Stimulated activated CD4-positive, alpha-beta T cell treated with anti-CD3 and anti-CD28 coated beads, Interleukin-15, amount 100 ng/mL, for 48 hours (primary cell): ENCODE measurements at places on chromosomes 4 and X.

DNA sequence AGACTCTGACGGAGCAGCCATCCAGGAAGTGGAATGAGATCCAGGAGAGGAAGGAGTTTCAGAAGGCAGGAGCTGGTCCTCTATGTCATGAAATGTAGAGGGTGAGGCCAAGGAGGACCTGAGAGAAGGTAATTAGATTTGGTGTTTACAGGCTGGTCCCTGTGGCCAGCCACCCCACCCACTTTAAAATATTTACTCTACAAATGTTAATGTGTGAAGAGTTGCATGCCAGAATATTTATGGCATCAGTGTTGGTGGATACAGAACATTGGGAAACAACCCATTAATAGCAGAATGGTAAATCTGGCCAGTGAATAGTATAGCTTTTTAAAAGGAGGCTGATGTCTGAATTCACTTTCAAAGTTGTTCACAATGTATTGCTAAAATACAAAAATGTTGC is 17.6 kb downstream of the TMEM164 start:
- no peak for DNase-seq

DNA sequence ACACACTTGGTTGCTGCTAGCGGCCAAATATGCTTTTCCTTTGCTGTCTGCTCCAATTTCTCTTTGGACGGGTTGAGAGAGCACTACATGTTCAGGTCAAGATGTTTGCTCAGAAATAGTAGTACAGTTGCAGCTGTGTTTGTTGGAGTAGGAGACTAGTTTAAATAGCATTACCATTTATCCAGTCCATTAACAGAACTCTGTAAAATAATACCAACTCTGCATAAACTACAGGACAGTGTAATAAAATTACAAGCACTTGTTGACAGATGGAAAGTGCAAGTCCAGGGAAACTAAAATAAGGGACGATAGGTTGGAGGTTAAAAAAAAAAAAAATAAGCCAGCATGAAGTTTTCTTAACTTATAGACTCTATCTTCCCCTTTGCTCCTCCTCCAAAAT is 20.2 kb downstream of the SLIT2 start:
- no peak for DNase-seq

DNA sequence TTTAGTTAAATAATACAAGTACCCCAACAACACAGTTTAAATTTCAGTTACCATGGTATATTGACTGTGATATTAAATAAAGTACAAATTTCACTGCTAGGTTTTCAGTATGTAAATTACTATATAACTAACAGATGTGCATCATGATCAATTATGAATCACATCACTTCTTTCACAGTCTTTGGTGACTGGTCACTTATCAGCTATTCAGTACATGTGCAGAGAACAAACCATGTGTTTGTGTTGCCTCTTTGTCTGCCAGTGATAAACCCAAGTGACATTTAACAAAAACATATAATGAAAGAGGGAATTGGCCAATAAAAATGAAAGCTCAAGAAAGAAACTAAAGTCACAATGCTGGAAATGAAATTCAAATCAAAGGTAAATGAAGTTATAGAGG is 249.3 kb downstream of the CHIC1 start:
- no peak for DNase-seq

DNA sequence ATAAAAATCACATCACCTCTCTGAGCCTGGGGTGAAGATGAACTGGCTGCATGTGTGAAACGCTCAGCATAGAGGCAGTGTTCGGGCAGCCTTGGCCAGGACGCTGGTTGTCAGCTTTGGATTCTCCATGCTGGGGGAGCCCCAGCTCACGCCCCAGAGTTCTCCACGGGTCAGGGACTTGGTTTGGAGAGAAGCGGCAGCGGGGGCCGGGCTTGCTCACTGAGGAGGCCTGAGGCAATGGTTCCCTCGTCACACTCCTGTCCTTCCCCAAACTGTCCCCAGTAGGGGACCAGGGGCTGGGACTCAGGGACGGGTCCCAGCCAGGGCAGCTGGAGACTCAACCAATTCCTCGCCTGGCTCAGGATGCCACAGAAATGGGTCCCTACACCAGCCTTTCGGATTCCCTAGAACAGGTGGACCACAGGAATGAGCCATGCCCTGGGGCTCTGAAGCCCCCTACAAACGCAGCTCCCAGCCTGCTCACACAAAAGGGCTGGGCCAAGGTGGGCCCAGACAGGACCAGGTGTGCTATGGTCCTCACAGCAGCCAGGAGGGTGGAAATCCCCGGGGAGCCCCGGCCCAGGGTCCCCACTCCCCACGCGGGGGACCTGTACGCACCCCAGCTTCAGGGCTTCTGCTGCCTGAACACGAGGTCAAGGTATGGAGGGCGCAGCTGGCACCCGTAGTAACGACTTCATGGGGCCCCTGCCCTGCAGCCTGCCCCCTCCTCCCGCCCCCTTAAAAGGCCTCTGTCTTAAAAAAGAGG is 1.4 kb downstream of the MXD4 start:
- no peak for DNase-seq

DNA sequence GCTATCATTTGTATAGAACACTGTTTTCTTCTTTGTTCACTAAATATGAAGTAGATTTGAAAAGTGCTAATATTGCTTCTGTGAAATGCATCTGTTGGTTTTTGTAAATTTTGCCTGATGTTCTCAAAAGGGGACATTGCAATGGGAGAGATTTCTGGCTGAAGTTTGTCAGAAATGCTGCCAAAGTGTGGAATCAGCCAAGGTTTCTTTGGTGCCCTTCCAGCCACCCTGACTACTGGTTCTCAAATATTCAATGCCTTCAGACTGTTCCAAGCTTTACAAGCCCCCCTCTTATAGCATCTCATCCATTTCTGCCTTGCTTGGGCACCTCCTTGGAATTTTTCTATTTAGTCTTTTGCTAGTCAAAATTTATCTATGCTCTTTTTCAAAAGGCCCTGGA is 60.6 kb upstream of the TMLHE start:
- DNase-seq = no peak

DNA sequence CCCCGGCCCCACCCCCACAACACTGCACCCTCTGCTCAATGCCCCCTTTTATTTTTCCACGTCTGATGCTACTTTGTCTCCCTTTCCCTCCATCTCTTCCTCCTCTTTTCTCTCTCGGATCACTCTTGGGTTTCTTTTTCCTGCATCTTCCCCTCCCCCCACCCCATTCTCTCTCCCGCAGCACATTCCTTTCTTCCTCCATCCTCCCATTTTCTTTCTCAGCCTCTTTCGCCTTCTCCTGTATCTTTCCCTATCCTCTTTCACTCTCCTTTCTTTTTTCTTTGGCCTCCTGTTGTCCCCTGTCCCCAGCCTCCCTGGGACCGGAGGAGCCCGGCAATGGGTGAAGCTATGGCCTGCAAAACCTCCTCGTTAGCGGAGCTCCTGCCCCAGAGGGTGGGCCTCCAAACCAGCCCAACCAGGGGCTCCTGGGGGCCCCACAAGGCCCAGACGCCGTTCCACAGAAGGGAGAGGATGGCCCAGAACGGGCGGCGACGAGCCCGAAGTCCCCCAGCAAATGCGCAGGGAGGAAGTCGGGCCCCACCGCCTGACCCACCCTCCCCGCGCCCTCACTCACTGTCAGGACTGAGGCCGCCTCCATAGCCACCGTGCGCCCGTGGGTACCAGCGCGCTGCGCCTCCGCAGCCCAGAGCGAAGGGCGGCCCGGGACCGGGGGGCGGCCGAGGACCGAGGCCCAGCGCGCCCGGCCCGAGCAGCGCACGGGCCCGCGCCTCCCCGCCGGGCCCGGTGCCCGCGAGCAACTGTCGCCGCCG is 807 bp downstream of the HMX1 start:
- no peak for DNase-seq

GRCh38 chr4:97432551-97432950 is 710.7 kb downstream of the STPG2 start:
- DNase-seq = no peak
